Activated naive CD4-positive, alpha-beta T cell treated with Interleukin-2 at 50 U/mL for 16 hours (primary cell): ENCODE measurements at places on chromosomes 1 and 21.

DNA sequence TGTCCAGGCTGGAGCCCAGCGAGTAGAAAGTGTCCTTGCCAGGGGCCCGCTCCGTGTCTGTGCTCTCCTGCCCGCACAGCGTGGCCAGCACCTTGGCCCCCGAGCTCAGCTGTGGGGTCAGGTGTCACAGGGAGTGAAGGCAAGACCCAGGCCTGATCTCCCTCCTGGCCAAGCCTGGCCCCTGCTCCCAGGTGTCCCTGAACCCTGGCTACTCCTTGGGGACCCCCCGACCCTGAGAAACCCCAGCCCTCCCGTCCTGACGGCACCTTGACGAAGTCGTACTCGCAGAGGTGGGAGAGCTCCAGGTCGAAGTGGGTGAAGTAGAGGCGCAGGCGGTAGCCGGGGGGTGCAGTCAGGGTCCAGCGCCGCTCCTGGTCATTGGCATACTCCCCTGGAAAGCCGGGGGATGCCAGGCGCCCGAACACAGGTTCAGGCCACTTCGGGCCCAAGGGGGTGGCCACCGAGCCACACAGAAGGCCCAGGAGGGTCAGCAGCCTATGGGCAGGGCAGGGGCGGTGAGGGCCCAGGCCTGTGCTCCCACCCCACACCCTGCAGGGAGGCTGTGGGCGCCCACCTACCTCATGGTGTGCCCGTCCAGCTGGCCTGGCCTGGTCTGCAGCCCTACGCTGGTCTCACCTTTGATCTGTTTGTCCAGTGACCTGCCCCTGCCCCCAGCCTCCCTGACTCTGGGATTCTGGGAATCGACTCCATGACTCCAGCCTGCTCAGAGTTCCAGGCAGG is at the start of gene MASP2:
Gene MASP2, minus strand, starts transcription at position 615 of the 741 bp plus-strand sequence. Its CDS starts 32 bp downstream, at position 583.
- no peak for DNase-seq

GRCh38 chr1:119083980-119084379 is 56.5 kb downstream of the WARS2 start:
- DNase-seq = no peak

DNA sequence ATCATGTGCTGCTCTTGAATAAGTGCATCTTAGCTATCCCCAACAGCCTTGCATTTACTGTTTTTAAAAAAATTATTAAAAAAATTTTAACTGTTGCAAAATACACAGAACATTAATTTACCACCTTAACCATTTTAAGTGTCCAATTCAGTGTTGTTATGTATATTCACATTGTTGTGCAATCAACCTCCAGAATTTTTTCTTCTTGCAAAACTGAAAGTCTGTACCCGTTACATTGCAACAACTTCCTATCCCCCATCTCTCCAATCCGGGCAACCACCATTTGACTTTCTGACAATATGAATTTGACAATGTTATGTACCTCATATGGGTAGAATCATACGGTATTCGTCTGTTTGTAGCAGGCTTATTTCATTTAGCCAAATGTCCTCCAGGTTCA is 83.1 kb downstream of the FMN2 start:
- no peak for DNase-seq

GRCh38 chr1:58063095-58063494 is 483.4 kb downstream of the OMA1 start:
- no peak for DNase-seq

- DNase-seq = no peak
These were observed 115.6 kb downstream of the APP start for GRCh38 chr21:26055010-26055409.

DNA sequence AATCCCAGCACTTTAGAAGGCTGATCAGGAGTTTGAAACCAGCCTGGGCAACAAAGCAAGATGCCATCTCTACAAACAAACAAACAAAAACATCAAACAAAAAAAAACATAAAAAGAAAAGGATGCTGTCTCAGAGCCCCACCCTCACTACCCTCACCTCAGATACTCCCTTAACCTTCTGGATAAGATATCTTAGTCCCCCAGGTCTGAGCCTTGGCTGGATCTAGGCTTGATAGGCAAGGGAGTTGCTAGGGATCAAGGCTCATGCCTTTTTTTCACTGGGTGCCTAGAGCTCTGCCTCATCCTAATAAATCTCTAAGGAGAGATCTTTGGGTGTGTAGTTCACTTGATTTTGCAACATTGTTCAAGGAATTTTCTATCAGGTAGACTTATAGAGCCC is 7.4 kb downstream of the HDAC1 start:
- DNase-seq = no peak

DNA sequence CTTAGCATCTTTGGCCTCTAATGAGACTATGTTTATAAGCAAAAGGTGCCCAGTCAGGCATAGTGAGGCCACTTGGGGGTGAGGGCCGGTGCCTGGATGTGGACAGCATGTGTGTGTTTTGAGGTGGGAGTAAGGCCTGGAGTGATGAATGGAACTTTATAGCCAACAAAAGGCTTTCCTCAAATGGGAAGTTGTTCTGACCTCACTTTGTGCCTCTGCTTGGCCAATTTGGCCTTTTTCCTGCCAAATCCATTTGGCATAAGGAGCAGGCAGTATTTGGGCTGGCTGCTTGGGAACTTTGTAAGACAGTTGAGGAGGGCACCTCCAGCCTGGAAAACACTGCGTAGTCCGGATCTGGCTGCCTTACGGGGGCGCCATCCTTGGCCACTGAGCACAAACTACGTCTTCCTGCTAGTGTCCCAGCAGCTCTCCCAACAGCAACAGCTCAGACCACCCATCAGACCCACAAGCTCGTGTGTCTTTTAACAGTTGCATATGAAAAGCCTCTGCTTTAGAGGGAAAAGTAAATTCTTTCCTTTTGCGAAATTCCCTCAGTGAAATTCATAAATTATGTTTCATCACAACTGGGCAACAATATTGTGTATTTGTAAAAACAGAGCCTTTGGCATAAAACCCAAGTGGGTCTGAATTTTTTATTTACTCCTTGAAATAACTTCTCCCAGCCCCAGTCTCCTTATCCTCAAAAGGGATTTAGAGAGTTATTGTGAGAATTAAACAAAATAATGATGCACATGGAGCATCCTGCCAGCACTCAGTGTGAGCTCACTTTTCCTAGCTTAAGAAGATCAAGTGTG is 322.9 kb downstream of the DISC1 start:
- DNase-seq = no peak

- no peak for DNase-seq
These were observed 822.2 kb downstream of the MRPL39 start for GRCh38 chr21:24785033-24785432.

GRCh38 chr1:85225624-85226380 is 25.0 kb upstream of the SYDE2 start:
- no peak for DNase-seq

- no peak for DNase-seq
These were observed 56.0 kb downstream of the FOXJ3 start for GRCh38 chr1:42279055-42279454.

GRCh38 chr1:24388331-24388885 is 25.2 kb downstream of the STPG1 start:
- no peak for DNase-seq

GRCh38 chr1:12075195-12076114 is 12.4 kb downstream of the TNFRSF8 start:
- no peak for DNase-seq

GRCh38 chr1:160544647-160545046 is 21.6 kb upstream of the SLAMF6 start:
- no peak for DNase-seq

GRCh38 chr1:190507357-190507756 is 29.7 kb upstream of the BRINP3 start:
- DNase-seq = no peak

GRCh38 chr1:84073266-84073665 is 70.8 kb upstream of the PRKACB start:
- DNase-seq = no peak

GRCh38 chr1:107413546-107413945 is 272.7 kb downstream of the NTNG1 start:
- no peak for DNase-seq

DNA sequence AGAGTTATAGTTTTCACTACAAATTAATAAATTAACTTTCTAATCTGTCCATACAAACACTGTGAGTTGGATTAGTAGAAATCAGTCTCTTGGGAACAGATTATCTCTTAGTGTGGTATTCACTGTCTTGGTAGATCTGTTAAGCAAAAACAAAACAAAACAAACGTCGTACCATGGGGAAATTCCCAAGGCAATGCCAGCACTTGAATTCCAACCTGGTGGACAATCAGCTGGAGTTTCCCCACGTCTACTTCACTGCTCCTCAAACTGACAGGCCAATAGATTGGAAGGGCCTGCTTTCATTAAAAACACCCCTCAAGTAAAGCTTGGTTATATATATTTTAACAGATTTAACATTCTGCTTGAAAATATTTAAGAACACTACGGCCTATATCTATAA is 31.9 kb downstream of the GDAP2 start:
- DNase-seq = no peak
